Liver (tissue), 10 donors: ENCODE measurements at places on chromosomes 16 and 17. TPM values are rescaled to one million over a fixed set of nuclear protein-coding genes. Genes with fewer than 3 reads are reported as not detected.

- H3K4me3 ChIP-seq = no peak overlapping the region
- H3K27me3 ChIP-seq = no peaks in the 10 kb centered on the region
- DNase-seq = no peak
- H3K36me3 ChIP-seq = peaks cover 20% of the 10 kb centered on the region
- no peaks in the 10 kb centered on the region for H3K4me1 ChIP-seq
Measured at GRCh38 chr17:7515911-7516610, 31.9 kb downstream of the POLR2A start.

GRCh38 chr16:76294396-76295214, 17.4 kb downstream of the CNTNAP4 start:
- H3K27me3 ChIP-seq = no peaks in the 10 kb centered on the region
- H3K36me3 ChIP-seq = no peaks in the 10 kb centered on the region
- no peaks in the 10 kb centered on the region for H3K4me1 ChIP-seq
- H3K4me3 ChIP-seq = no peak overlapping the region
- no peak overlapping the region for H3K27ac ChIP-seq

- H3K4me3 ChIP-seq = no peak overlapping the region
- H3K27ac ChIP-seq = peak overlapping the region; percentile 76
- H3K4me1 ChIP-seq = peaks cover 8% of the 10 kb centered on the region
- no peaks in the 10 kb centered on the region for H3K27me3 ChIP-seq
- peak; percentile 58 for DNase-seq
- no peaks in the 10 kb centered on the region for H3K36me3 ChIP-seq
Measured at GRCh38 chr17:75754378-75755204, 10.4 kb downstream of the GALK1 start.

GRCh38 chr16:29198231-29198630, 208.3 kb downstream of the NPIPB11 start:
- no peak overlapping the region for H3K27ac ChIP-seq
- no peaks in the 10 kb centered on the region for H3K36me3 ChIP-seq
- H3K27me3 ChIP-seq = no peaks in the 10 kb centered on the region
- no peak for DNase-seq
- no peak overlapping the region for H3K4me3 ChIP-seq

GRCh38 chr16:21227866-21228265, 5.6 kb upstream of the ANKS4B start:
- no peaks in the 10 kb centered on the region for H3K4me1 ChIP-seq
- no peaks in the 10 kb centered on the region for H3K27me3 ChIP-seq
- no peak overlapping the region for H3K27ac ChIP-seq
- H3K4me3 ChIP-seq = no peak overlapping the region
- no peak for DNase-seq

- peaks cover 8% of the 10 kb centered on the region for H3K36me3 ChIP-seq
- no peak overlapping the region for H3K4me3 ChIP-seq
- H3K27ac ChIP-seq = no peak overlapping the region
Measured at GRCh38 chr17:37543637-37544052, 54.0 kb downstream of the DUSP14 start.

- DNase-seq = no peak
- no peaks in the 10 kb centered on the region for H3K27me3 ChIP-seq
- no peak overlapping the region for H3K27ac ChIP-seq
- H3K36me3 ChIP-seq = peaks cover 7% of the 10 kb centered on the region
Measured at GRCh38 chr17:1001640-1002411, 4.9 kb downstream of the TIMM22 start.

DNA sequence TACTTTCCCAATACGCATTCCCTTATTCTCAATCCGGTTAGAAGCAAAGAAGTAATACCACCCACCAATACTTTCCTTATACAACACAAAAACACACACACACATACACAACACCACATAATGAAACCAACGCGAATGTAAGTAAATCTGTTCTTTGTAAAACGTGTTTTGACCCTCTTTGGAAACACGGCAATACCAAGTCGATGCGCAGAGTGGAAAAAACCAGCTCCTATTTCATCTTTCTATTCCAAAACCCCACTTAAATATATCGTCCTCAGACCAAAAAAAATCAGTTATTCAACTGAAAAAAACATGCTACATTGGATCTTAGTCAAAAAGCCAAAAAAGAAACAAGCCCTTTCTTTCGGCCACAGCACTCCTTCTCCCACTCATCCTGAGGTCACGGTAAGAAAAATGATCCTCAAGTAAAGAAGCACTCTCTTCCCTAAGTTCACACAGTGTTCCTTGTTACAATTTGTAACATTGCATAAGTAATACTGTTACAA, 31.0 kb upstream of the ARL4D start:
- peak overlapping the region; percentile 98 for H3K27ac ChIP-seq
- no peak overlapping the region for H3K4me3 ChIP-seq
- no peaks in the 10 kb centered on the region for H3K27me3 ChIP-seq
- no peak for DNase-seq
- no peaks in the 10 kb centered on the region for H3K36me3 ChIP-seq
- peaks cover 19% of the 10 kb centered on the region for H3K4me1 ChIP-seq

GRCh38 chr16:88702371-88703210, 3.6 kb downstream of the RNF166 start:
- H3K27me3 ChIP-seq = no peaks in the 10 kb centered on the region
- peak overlapping the region; percentile 84 for H3K27ac ChIP-seq
- peaks cover 20% of the 10 kb centered on the region for H3K4me1 ChIP-seq
- H3K36me3 ChIP-seq = no peaks in the 10 kb centered on the region
- no peak overlapping the region for H3K4me3 ChIP-seq

- DNase-seq = no peak
- H3K4me3 ChIP-seq = no peak overlapping the region
- no peaks in the 10 kb centered on the region for H3K27me3 ChIP-seq
- H3K27ac ChIP-seq = no peak overlapping the region
Measured at GRCh38 chr16:1048442-1049112, 24.0 kb upstream of the SSTR5 start.

DNA sequence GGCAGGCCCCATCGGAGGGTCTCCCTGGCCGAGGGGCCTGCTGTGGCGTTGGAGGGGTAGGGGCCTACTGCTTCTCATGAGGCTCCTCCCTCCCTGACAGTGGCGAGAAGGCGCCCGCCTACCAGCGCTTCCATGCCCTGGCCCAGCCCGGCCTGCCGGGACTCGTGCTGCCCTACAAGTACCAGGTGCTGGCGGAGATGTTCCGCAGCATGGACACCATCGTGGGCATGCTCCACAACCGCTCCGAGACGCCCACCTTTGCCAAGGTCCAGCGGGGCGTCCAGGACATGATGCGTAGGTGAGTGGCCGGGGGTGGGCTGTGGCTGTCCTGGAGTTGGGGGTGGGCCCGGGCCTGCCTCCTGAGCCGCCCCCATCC, 1.7 kb downstream of the CDT1 start:
- no peaks in the 10 kb centered on the region for H3K27me3 ChIP-seq
- no peak for DNase-seq
- H3K27ac ChIP-seq = no peak overlapping the region
- H3K4me3 ChIP-seq = no peak overlapping the region
- H3K36me3 ChIP-seq = no peaks in the 10 kb centered on the region

DNA sequence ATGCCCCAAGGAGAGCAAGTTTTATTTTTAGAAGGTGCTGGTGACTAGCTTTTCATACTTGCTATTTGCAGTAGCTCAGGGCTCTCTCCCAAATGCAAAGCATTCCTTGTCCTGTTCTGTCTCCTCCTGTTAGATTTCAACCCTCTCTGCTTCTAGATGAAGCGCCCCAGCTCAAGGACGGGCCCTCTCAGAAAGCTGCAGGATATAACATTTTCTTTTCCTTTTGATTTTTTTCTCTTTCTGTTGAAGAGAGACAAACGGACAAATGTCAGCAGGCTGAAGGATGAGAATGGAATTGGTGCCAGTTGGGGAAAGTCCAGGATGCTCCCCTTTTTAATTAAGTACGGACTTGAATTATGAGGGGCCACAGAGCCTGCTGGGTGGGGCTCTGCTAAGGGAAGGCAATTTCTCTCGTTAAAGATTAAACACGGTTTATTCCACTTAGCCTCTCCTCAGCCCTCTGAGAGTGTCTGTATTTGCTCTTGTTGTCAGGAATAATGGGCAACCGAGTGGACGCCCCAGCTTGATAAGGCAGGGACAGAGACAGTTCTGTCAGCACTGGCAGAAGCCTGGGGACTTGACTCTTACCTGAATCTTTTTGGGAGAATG, 6.2 kb upstream of the ETV4 start:
- H3K27ac ChIP-seq = no peak overlapping the region
- H3K27me3 ChIP-seq = no peaks in the 10 kb centered on the region
- no peaks in the 10 kb centered on the region for H3K36me3 ChIP-seq
- no peaks in the 10 kb centered on the region for H3K4me1 ChIP-seq
- no peak overlapping the region for H3K4me3 ChIP-seq
- no peak for DNase-seq

GRAPL gene
- 4.5 TPM for total RNA-seq

LGALS9 gene
- total RNA-seq = 14.3 TPM

NLRC3 gene
- 2.2 TPM for total RNA-seq

FN3K gene
- 18.4 TPM for total RNA-seq
